ENCODE measurements at places on chromosomes 16 and 17.

- no peak for DNase-seq
Observed at GRCh38 chr17:61575983-61576382, 15.0 kb downstream of the NACA2 start.

- DNase-seq = no peak
Observed at GRCh38 chr17:42509841-42510240, 26.2 kb upstream of the NAGLU start.

- no peak for DNase-seq
Observed at GRCh38 chr17:21358682-21359482, 17.3 kb upstream of the KCNJ12 start.

- DNase-seq = no peak
Observed at GRCh38 chr17:4554441-4554996, 665 bp downstream of the MYBBP1A start.

DNA sequence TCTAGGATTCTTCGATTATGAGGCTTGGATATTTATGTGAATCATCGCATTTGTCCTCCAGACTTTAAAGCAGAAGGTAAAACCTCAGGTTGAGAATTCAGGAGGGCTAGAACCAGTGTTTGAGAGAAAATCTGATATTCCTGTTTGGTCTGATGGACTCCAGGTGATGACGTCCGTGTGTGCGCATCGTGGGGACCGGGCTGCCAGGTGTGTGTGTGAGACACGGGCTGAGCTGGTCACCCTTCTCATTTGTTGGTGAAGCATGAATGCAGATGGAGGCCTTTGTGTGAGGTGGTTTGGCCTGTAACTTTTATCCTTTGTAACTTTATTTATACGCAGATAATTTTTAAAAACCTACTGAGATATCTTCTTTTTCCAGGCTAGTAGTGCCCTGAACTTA, 42.8 kb downstream of the ZNF750 start:
- no peak for DNase-seq

Measured in nucleus accumbens (tissue), 56 donors.